Thoracic aorta (tissue), 2 donors: ENCODE measurements at places on chromosomes 2 and 18. TPM values are rescaled to one million over a fixed set of nuclear protein-coding genes. Genes with fewer than 3 reads are reported as not detected.

ZSCAN30 gene
- 19.5 TPM for total RNA-seq

HNMT gene
- total RNA-seq: 67.2 TPM

LRATD1 gene
- total RNA-seq: 6.6 TPM

GAL3ST2 gene
- total RNA-seq: 0.49 TPM

ZSWIM2 gene
- not detected for total RNA-seq

CROCC2 gene
- total RNA-seq: not detected

NDUFV2 gene
- 94.9 TPM for total RNA-seq

VAMP5 gene
- total RNA-seq: 27.1 TPM

CYS1 gene
- total RNA-seq: 13.5 TPM

TMEM150A gene
- total RNA-seq: 26.3 TPM

CCDC74B gene
- total RNA-seq: 12.4 TPM

ZEB2 gene
- total RNA-seq: 190 TPM

ADD2 gene
- total RNA-seq: 0.41 TPM

MC5R gene
- total RNA-seq: not detected
